ENCODE measurements at places on chromosomes 6 and 20. TPM values are rescaled to one million over a fixed set of nuclear protein-coding genes. Genes with fewer than 3 reads are reported as not detected.

HSPA12B gene
- total RNA-seq = 11.5 TPM

BICRAL gene
- 12.7 TPM for total RNA-seq

TTLL9 gene
- 0.67 TPM for total RNA-seq

PSORS1C1 gene
- total RNA-seq = 1.1 TPM

C6orf141 gene
- total RNA-seq = 6.5 TPM

FGD2 gene
- not detected for total RNA-seq

KCNK5 gene
- 2.9 TPM for total RNA-seq

MUC21 gene
- total RNA-seq = not detected

IPCEF1 gene
- total RNA-seq = 1.5 TPM

CALHM4 gene
- not detected for total RNA-seq

SUPT3H gene
- 23.2 TPM for total RNA-seq

PNPLA1 gene
- total RNA-seq = 0.14 TPM

POPDC3 gene
- total RNA-seq = 10.1 TPM

BPIFA1 gene
- total RNA-seq = not detected

LINC00237 gene
- not detected for total RNA-seq

DNA sequence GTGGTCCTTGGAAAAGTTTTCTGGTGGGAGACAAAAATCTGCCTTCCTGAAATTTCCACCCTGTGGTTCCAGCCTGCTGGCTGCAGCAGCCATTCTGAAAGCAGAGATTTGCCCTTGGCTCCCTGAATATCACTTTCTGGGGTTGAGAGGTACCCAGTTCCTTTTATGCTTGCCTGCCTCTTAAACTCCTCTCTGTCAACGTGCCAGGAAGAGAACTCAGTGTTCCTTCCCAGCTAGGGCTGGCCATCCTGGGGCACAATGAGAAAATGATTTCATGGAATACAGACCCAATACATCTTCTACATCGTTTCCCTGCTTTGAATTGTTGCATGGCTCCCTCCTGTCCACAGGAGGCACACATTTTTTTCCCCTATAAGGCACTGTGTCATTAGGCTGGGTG, 1.6 kb upstream of the DSN1 start:
- DNase-seq = no peak

DNA sequence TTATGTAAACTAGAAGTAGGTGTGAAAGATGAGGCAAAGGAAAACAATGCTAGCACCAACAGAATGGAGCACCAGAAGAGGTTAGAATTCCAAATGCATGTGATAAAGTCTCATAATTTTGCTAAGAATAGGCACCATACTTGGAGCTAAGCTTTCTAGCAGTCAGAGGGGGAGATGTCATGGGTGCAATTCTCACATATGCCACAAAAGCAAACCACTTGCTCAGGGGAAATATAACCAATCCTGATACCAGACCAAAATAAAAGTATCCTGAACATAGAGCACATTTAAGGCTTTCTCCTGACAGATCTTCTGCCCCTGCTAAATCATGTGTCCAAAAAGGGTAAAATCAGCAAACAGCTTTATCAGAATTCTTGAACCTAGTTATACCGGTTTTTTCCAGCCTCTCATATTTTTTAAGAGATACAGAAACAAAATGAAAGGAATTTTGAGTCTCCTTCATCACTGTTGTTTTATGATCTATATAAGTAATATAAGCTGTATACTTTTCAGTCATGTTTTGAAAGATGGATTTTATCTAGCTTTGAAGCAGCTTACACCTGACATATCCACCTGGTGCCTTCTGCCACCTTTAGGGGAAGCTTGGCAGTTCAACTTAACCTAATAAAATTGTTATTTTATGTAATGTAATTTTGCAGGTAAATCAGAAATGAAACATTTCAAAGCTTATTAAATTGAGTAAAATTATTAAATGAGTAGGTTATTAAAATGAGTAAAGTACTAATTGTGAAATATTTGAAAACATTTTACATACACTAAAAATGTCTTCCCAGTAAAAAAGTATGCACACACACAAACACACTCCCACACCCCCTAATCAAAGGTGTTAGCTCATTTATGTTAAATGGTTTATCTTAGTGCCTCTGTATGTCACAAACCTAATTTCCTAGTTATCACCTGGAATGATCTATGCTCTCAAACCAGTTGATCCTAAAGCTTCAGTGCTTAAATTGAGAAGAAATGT, 2.8 kb downstream of the SPO11 start:
- DNase-seq = no peak

DNA sequence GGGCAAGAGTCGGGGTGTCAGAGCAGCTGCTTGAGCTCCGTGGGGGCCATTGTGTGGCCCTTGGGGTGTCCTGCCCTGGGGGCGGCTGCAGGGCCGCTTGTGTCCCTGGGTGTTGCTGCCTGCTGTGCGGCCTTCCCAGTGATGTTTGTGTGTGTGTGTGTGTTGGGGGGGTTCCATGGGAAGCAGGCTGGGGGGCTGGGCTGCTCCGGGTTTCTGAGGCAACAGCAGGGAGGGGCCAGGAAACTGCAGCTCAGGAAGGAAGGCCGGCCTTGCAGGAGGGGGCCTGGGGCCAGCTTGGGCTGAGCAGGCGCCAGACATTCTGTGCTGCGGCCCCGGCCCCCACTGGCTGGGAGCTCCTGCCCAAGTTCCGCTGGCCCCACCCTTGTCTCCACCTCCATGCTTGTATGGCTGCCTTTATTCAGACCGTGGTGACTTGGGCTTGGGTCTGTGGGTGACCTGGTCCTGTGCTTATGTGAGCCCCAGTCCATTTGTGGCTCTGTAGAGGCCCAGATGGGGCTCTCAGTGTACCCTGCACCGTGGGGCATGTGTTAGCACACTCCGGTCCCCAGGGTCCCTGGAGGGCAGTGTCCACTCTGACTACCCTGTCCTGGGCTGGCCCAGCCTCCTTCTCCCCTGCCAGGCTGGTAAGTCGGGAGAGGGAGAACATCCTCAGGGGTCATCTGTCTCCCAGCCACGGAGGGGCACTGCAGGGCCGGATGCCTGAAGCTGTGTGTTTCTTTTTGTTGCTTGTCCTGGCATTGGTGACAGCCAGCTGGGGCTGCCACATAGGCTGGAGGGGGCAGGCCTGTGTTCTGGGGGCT, 4.6 kb upstream of the SOX18 start:
- DNase-seq = no peak

GRCh38 chr20:46631212-46631869, 19.9 kb downstream of the SLC13A3 start:
- no peak for DNase-seq

DNA sequence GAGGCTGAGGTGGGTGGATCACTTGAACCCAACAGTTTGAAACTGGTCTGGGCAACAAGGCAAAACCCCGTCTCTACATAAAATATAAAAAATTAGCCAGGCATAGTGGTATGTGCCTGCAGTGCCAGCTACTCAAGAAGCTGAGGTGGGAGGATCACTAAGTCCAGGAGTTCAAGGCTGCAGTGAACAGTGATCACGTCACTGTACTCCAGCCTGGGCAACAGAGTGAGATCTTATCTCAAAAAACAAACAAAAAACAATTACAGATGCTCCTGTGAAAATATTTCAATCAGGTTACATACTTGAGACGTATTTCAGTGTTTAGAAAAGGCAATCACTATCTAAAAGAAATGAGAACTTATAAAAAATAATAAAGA, 33.8 kb downstream of the RANBP9 start:
- no peak for DNase-seq

- DNase-seq = no peak
Measured at GRCh38 chr20:57398901-57399535, 7.8 kb downstream of the RBM38 start.

DNA sequence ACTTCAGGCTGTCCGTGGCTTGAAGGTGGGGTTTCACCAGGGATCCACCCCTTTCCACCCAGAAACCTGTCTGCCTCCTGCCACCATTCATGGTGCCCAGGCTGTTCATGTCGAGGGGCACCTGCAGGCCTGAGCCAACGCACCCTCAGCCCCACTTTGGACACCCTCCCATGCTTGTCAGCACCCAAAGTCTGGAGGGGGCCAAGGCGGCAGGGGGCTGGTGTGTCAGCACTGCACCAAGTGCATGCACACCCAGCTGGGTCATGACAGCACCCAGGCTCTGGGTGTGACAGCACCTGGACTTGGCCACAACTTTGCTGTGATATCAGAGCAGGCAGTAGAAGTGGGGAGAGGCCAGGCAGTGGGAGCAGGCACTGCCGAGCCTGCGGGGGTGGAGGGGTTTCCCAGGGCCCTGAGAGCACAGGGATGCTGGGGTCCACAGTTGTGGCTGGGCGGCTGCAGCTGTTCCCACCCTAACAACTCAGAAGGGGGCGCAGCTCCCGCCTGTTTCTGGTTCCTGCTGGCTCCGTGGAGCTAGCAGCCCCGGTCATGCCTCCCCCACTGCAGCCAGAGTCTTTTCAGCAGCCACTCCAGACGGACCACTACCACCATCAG, 33.3 kb upstream of the GRM4 start:
- no peak for DNase-seq

GRCh38 chr6:124008000-124008987, 204.6 kb downstream of the NKAIN2 start:
- no peak for DNase-seq

DNA sequence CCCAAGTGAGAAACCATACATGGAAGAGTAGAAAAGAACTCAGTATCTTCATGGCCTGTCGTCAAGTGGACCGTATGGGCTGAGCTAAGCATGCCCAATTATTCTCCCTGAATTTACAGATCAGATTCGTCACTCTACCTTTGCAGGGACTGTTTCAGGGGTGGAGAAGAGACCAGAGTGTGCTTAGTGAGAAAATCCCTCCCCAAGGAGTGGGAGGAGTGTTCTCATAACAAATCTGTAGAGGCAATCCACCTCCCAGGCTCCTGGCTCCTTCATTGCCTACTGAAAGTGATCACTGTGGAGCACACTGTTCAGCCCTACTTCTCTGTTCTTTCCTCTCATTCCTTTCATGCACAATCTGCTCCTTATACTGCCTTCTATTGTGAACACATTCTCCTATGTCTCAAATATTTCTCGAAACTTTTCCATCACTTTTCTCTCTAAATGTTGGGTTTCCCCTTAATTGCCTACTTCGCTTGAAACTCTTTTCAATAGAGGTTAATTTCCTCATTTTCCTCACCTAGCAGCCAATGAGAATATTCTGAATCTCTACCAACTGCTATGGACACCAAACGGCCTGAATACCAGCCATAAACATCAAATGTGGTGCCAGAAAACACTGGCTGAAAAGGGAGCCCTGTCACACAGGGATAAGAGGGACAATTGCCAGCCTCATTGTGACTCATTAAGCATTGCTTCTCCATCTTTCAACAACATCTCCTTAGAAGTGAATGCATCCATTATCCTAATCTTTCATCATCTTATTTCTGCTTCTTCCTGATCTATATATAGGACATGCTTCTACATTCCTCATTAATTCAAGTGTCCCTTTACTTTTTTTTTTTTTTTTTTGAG, 398.3 kb downstream of the UTRN start:
- no peak for DNase-seq

DNA sequence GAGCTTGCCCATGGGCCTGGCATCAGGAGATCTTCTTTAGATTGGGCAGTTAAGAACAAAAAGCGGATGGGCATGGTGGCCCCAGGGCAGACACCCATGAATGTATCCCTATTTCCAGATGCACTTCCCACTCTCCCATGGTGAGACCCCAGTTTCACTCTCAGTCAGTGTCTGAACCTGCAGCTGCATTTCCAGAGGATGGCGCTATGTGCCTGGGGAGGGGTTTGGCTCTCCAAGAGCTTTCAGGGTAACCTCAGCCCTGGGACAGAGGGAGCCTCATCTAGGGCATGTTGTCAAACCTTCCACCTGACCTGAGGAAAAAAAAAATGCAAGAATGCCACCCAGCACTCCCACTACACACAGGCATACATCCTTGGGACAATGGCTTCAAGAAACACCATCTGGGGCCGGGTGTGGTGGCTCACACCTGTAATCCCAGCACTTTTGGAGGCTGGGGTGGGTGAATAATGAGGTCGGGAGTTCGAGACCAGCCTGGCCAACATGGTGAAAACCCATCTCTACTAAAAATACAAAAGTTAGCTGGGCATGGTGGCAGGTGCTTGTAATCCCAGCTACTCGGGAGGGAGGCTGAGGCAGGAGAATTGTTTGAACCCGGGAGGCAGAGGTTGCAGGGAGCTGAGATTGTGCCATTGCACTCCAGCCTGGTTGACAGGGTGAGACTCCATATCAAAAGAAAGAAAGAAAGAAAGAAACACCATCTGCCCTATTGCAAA, 1.9 kb downstream of the CST9L start:
- no peak for DNase-seq

DNA sequence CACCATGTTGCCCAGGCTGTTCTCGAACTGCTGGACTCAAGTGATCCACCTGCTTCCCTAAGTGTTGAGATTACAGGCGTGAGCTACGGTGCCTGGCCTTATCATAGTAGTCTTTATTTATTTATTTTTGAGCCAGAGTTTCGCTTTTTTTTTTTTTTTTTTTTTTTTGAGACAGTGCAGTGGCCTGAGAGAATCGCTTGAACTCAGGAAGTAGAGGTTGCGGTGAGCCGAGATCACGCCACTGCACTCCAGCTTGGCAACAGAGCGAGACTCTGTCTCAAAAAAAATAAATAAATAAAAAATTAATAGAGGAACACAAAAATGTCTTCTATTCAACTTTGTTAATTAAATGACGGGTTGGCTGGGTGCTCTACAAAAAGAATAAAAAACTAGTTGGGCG, 12.9 kb downstream of the MAPRE1 start:
- no peak for DNase-seq

GRCh38 chr20:62493253-62493885, 17.6 kb upstream of the GATA5 start:
- DNase-seq = no peak

DNA sequence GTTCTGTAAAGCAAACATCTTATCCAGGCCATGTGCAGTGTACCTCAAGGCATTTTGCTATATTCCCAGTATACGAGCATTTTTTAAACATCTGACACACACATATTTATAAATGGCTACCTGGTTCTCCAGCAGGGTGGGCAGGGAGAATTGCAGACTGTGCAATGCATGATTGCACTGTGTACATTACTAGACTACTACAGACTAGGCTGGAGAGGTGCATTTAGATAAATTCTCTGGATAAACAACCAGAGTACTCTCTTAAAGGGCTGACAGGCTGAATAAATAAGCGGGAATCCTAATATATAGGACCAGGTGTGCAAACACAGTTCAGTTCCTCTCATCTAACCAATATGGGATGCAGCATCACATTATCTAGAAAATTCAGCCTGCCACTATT, 428.3 kb upstream of the ARID1B start:
- DNase-seq = no peak

DNA sequence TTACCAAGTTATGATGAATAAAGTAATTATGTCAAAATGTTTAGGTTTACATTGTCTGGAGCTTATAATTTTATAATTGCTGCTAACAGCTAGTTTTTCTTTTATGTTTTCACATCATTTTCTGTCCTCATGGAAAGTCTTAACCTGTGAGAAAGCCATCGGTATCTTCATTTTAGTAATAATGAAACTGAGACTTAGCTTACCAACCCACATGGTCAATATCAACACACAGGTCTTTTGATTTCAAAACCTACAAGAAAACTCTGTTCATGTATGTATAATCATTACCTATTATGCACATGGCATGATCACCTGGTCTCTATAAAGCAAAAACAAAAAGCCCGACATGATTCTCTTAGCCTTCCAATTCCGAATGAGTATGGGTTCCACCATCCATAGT, 61.9 kb downstream of the KCNQ5 start:
- DNase-seq = no peak

Data from mesothelial cell of epicardium (in vitro differentiated cells).